H4 (cell line): ENCODE measurements at places on chromosomes 1 and 21. TPM values are rescaled to one million over a fixed set of nuclear protein-coding genes. Genes with fewer than 3 reads are reported as not detected.

- DNase-seq = no peak
Observed at GRCh38 chr1:205275133-205275532, 46.4 kb downstream of the NUAK2 start.

IGSF9 gene
- 0.47 and 0.52 TPM in 2 replicates for total RNA-seq

TRIM17 gene
- total RNA-seq = not detected in 2 replicates

GRCh38 chr21:32135401-32136363, 143.2 kb downstream of the MIS18A start:
- peak; percentile 49 for DNase-seq

ACTL8 gene
- 0.06 and 0.70 TPM in 2 replicates for total RNA-seq

ADGRL2 gene
- 29.4 and 36.4 TPM in 2 replicates for total RNA-seq

DNA sequence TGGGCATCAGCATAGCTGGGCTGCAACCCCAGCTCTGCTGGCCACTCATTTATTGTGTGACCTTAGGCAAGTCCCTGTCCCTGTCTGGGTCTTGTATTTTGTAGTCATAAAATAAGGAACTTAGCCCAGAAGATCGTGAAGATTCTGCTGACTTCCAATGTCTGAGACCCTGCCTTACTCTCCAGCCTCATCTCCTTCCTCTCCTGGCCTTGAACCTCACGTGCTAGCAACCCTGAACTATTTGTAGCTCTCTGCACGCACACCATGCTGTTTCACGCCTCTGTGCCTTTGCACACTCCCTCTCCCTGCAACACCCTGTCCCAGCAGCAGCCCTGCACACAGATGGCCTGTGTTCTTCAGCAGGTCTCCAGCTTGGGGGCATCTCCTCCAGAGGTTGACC, 121.1 kb downstream of the LACTBL1 start:
- DNase-seq = no peak

GRCh38 chr1:37599940-37600339, 4.2 kb upstream of the GNL2 start:
- no peak for DNase-seq

DNA sequence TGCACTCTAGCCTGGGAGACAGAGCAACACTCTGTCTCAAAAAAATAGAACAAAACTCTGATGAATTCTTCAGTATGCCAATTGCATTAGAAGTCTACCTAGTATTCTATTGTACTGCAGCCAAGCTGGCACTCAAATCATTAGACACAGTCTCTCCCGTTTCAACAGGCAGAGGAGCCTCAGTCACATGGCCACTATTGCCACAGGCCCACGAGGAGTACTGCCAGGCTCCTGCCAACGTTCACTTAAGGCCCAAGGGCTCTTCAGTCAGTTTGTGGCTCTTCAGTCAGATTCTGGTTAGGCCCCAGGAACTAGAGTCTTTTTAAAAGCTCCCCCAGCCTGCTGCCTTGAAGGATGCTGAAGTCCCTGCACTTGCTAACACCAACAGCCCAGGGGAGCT, 73.4 kb downstream of the SH3BGR start:
- DNase-seq = no peak

DNA sequence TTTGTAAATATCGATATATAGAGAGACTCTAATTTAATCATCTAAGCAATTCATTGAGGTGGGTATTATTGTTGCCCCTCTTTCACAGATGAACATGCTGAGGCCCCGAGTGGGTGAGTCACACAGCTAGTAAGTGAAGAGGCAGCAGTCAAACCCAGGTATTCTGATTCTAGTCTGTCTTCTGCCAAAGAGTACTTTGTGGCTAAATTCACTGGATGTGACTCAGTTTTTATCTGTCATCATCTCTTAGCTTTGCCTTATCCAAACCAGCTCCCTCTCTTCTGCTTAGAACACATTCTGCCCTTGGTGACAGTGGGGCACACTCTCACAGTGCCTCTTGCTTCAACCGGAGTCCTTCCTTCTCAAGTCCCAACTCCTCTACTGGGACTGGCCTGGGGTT, 11.5 kb downstream of the FCRL5 start:
- no peak for DNase-seq

- DNase-seq = peak; percentile 91
Observed at GRCh38 chr21:26405735-26406361, 167.2 kb downstream of the CYYR1 start.

- DNase-seq = no peak
Observed at GRCh38 chr1:115356356-115356755, 18.3 kb upstream of the NGF start.

DNA sequence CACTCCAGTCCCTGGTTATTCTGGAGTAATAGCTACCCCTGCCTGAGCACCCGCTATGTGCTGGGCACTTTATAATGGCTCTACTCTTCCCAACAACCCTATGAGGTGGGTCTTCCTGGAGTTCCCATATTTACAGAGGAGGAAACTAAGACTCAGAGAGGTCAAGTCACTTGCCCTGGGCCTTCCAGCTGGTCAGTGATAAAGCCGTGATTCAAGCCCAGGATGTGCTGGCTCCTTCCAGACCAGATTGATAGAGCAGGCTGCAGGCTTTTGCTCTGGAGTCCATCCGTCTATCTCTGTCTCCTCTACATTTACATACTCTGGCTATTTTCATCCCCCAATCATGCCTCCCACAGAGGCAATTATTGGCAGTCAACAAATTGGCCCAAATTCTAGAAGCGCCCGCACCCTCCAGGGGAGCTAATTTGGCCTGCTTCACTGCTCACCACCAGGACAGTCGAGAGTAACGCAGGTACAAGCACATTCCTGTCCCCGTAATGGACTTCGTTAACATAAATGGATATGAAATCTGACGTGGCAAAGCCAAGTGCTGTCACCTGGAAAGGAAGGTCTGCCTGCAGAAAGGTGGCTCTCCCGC, 39.8 kb upstream of the SELENON start:
- no peak for DNase-seq

DNA sequence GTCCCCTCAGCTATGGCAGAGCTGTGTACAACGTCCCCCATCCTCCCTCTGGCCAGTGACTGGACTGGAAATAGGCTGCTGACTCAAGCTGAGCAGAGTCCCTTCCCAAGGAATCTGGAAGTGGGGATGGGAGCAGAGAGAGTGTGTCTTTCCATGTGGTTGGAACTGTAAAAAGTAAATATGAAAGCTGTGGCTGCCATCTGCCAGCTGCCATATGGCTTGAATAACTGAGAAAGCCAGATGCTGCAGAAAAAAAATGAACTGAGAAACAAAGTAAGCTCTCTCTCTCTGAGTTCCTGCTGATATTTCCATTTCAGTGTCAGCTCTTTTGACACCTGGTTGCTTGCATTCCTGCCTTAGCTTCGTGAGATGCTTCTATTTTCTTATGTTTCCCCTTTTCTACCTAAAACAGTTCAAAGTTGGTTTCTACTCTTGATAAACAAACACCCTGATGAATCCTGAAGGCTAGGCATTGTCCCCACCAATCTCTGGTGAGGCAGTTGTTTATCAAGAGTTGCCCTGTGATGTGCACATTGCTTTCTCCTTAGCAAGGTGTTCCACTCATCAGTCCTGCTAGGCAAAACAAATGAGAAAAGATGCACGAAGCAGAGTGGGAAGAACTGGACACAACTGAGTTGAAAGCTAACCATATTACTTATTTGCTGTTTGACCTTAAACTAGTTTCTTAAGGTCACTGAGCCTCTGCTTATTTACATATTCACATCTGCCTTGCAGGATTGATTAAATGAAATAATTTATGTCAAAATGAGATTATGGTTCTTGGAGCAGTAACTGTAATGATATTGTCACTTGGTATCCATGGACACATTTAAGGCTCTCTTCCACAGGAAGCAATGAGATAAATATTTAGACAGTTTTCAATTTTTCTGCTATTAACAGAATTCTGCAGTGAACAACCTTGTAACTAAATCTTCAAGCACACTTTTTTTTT, 16.6 kb upstream of the DR1 start:
- peak; percentile 18 for DNase-seq

- no peak for DNase-seq
Observed at GRCh38 chr1:104358086-104358485, 608.4 kb downstream of the AMY1C start.

MARK1 gene
- total RNA-seq = 3.8 and 4.0 TPM in 2 replicates

- DNase-seq = no peak
Observed at GRCh38 chr1:108044318-108044717, 79.3 kb upstream of the VAV3 start.

GRCh38 chr1:76601465-76601864, 265.8 kb upstream of the ST6GALNAC5 start:
- DNase-seq = no peak

SLC9C2 gene
- total RNA-seq = not detected in 2 replicates

VSIG8 gene
- 0.14 TPM in 1 of 2 replicates, not detected in the other for total RNA-seq

DNA sequence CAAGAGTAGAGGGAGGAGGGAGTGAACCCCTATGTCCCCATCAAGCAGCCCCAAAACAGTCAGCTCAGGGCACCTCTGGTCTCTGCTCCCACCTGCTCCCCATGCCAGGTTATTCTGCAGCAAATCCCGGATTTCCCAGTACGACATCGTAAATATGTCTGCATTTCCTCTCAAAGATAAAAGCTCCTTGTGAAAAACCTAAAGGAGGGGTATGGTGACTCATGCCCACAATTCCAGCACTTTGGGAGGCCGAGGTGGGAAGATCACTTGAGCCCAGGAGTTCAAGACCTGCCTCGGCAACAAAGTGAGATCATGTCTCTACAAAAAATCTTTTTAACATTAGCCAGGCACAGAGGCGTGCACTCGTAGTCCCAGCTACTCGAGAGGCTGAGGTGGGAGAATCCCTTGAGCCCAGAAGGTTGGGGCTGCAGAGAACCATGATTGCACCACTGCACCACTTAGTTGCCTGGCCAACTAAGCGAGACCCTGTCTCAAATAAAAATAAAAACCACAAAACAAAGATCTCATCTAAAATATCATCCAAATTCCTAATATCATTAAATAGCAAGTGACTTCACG, 7.1 kb downstream of the ACOT7 start:
- peak; percentile 71 for DNase-seq

C1orf232 gene
- not detected in 2 replicates for total RNA-seq

DNA sequence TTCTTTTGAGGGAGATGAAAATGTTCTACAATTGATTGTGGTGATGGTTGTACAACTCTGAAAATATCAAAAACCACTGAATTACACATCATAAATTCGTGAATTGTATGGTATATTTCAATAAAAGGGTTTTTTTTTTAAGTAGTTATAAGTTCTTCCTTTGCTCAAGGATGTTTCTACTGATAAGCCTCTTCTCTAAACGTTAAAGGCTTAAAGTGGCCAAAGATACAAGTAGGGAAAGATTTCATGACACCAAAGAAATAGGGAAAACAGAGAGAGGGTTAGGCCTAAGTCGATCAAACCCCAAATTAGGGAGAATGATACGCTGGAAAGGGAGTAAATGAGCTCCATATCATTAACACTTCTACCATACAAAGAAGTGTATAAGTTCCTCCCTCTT, 4.1 kb downstream of the KDM5B start:
- no peak for DNase-seq

DNA sequence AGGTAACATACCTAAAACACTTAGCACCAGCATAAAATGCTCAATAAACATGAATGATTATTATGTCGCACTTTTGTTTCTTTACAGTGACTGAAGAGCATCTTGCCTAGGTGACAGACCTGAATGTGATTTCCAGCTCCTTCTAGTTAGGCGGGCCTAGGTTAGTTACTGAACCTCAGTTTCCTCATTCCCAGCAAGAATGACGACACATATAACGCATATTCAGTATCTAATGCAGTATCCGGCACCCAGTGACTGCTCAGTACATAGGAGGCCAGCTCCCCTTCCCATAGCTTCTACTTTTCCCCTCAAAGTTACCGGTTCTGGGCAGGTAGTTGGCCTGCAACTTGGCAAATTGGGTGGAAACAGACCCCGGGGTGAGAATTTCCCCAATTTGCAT, 763 bp downstream of the AUNIP start:
- DNase-seq = no peak

DNA sequence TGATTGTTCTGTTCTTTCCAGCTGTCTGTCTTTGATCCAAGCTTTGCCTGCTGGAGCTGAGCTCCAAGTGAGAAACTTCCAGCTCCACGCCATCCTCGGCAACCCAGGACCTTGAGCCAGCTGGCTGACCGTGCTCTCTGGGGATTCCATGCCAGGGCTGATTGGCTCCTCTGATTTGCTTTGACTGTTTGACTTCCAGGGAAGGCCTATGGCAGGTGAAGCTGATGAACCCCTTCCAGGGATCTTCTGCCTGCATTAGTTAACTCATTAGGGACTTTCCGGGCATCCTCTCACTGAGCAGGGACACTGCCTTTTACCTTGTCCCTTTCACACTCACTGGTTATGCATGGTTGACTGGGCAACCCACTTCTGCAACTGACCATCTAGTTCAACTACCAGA, 406.1 kb downstream of the RPS6KC1 start:
- no peak for DNase-seq

CIART gene
- 8.6 and 15.6 TPM in 2 replicates for total RNA-seq

- no peak for DNase-seq
Observed at GRCh38 chr1:60564916-60565750, 491.6 kb upstream of the C1orf87 start.

DNA sequence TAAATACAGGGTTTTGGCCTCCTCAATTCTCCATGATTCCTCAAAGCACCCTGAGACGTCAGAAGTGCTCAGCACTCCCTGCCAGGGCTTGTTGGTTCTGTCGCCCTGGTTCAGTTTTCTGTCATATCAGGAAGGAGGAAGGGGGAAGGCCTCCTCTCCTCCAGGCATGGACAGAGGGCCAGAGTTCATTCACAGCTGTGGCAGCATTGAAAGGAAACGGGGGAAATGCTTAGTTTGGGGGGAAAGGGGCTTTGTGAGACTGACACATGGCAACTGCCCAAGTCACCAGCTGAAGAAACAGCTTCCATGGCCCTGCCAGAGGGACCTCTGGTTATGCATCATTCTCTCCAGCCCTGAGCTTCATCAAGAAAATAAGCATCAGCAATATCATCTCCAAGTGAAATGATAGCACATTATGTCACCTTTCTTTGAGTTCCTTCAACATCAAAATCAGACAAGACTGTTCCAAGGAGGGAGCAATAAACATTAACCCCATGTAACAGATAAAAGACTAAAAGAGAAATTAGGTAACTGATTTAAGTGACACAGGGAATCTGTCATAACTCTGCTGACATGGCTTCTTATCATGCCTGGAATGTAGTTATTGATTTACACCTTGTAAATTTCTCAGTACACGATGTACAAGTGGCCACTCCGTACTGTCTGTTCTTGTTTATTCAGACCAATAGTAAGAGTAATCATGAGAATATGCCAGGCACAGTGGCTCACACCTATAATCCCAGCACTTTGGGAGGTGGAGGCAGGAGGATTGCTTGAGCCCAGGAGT, 103.2 kb upstream of the SLC25A33 start:
- DNase-seq = no peak

- DNase-seq = peak; percentile 19
Observed at GRCh38 chr1:211017075-211017718, 116.8 kb downstream of the KCNH1 start.

DNA sequence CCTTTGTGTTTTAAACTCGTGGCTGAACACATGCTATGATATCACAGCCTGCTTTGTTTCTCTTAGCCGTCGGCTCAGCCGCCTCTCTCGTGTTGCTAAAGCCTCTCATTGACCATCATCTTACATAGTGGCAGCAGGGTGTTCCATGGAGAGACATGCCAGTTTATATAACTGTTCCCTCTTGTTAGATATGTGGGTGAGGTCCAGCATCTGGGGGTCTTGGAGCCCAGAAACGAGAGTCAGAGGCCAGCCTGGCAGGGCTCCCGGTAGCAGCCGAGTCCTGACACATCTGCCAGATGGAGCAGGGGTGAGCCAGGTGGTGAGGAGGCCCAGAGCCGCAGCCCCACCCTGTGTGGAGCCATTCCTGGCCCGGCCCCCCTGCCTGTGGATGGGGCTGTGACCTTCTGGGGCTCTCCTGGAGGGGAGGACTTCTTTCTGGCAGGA, 11.9 kb downstream of the PODN start:
- no peak for DNase-seq
